Right atrium auricular region (tissue), 2 donors: ENCODE measurements at places on chromosomes 16 and 17. TPM values are rescaled to one million over a fixed set of nuclear protein-coding genes. Genes with fewer than 3 reads are reported as not detected.

GAN gene
- total RNA-seq = 10.7 TPM

TBC1D3K gene
- not detected for total RNA-seq

WDR90 gene
- total RNA-seq = 5.7 TPM

FNDC8 gene
- not detected for total RNA-seq

BCAR1 gene
- 58.0 TPM for total RNA-seq

DNASE1L2 gene
- total RNA-seq = 0.83 TPM

SYNGR3 gene
- total RNA-seq = 0.52 TPM

NKD1 gene
- total RNA-seq = 3.0 TPM

MT1A gene
- 30.0 TPM for total RNA-seq

RASD1 gene
- total RNA-seq = 37.9 TPM

CACNG3 gene
- total RNA-seq = not detected

TNFRSF17 gene
- not detected for total RNA-seq

CNTNAP1 gene
- 0.96 TPM for total RNA-seq

SLC5A10 gene
- not detected for total RNA-seq

TP53TG3D gene
- total RNA-seq = not detected

CDRT15 gene
- total RNA-seq = not detected

NTN1 gene
- 163 TPM for total RNA-seq

TUBG2 gene
- 18.2 TPM for total RNA-seq

PYDC1 gene
- total RNA-seq = not detected

KRT12 gene
- total RNA-seq = not detected

THOC6 gene
- 12.6 TPM for total RNA-seq

HS3ST6 gene
- total RNA-seq = not detected

RNU2-1 gene
- total RNA-seq = not detected

RND2 gene
- 0.63 TPM for total RNA-seq

MEOX1 gene
- 13.8 TPM for total RNA-seq

CCDC78 gene
- 0.56 TPM for total RNA-seq

RAC3 gene
- 2.6 TPM for total RNA-seq

RGS9 gene
- total RNA-seq = 2.3 TPM

SOCS7 gene
- 12.2 TPM for total RNA-seq

SHCBP1 gene
- total RNA-seq = 0.47 TPM

DRC7 gene
- total RNA-seq = not detected

CDR2L gene
- total RNA-seq = 28.8 TPM

TP53TG3B gene
- total RNA-seq = not detected

MYH1 gene
- total RNA-seq = not detected

MAP1LC3B gene
- total RNA-seq = 83.0 TPM

NACA2 gene
- total RNA-seq = not detected

SLC22A31 gene
- total RNA-seq = not detected

DDX28 gene
- 4.8 TPM for total RNA-seq

EPX gene
- total RNA-seq = not detected

RAB34 gene
- total RNA-seq = 55.8 TPM

CCL8 gene
- 0.52 TPM for total RNA-seq

HBM gene
- not detected for total RNA-seq

OTOA gene
- not detected for total RNA-seq

HSPB9 gene
- not detected for total RNA-seq

CHD3 gene
- total RNA-seq = 17.6 TPM

PRSS33 gene
- total RNA-seq = not detected
